ENCODE measurements at places on chromosomes 11 and 22. TPM values are rescaled to one million over a fixed set of nuclear protein-coding genes. Genes with fewer than 3 reads are reported as not detected.

The WNT11 gene
- 1.2 TPM for total RNA-seq

- DNase-seq = no peak
Measured at GRCh38 chr11:67309661-67310061, 6.3 kb downstream of the SSH3 start.

- DNase-seq = no peak
Measured at GRCh38 chr11:111370902-111371578, 8.0 kb downstream of the POU2AF1 start.

GRCh38 chr22:29257751-29258181 lies 10.0 kb downstream of the RHBDD3 start:
- peak; percentile 33 for DNase-seq

- DNase-seq = no peak
Measured at GRCh38 chr11:117572129-117572528, 224.9 kb downstream of the DSCAML1 start.

- peak; percentile 83 for DNase-seq
Measured at GRCh38 chr11:119797123-119797611, 68.2 kb upstream of the NECTIN1 start.

GRCh38 chr11:32262367-32262766 lies 171.5 kb downstream of the RCN1 start:
- peak; percentile 33 for DNase-seq

The SIK3 gene
- total RNA-seq = 14.4 TPM

GRCh38 chr11:132353255-132353654 lies 982.8 kb downstream of the NTM start:
- no peak for DNase-seq

The ANGPTL5 gene
- not detected for total RNA-seq

DNA sequence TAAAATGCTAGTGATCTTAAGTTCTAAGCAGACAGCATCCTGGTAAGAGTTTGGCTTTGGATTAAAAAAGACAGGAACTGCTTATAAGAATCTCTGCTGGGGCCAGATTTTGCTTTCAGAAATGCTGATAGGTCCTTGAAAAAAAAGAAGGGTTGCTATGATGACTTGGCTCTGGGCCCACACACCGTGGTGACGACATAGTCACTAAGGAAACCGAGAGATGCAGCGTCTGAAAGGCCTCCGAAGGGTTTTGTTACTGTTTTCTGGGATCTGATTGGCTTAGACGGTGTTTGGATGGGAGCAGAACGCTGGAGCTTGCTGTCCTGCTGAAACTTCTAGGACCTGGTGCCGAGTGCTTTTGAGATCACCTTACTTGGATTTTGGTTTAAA lies 8.4 kb downstream of the FAM118A start:
- peak; percentile 74 for DNase-seq

DNA sequence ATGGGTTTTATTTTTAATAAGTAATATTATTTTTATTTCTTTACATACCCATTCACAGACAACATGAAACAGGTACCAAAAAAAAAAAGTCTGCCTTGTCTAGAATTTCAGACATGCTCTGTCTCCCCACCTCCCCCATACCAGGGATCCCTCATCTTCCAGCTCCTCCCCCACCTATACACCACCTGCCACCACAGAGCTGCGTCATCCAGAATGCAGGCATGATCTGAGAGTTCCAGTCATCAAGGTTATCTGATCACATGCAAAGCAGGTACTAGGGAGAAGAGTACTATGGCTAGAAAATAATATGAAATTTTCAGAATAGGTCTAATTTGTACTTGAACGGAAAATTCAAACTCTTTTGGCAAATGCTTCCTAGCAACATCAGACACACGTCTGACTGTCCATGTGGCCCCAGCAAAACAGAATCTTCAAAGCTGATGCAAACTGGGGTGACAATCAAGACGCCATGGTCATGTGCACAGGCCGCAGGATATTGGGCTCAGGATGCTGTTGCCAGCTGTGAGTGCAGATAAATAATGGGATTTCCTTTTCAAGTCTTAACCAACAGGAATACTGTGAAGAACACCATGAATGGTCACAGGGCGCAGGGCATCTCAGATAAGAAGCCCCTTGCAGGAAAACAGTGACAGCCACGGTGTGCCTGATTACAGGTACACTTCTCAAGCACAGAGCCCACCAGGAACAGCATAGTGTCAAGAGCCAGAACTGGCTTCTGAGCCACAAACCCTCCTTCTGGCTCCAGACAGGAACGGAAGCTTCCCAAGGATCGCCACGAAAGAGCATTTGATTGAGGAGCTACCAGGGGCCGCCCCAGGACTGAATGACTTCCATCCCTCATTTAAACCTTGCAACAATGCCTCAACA lies 169.5 kb downstream of the EFCAB6 start:
- DNase-seq = no peak

- peak; percentile 46 for DNase-seq
Measured at GRCh38 chr11:78214331-78215194, 25.8 kb downstream of the USP35 start.

The LMO2 gene
- 0.87 TPM for total RNA-seq

The MORC2 gene
- total RNA-seq = 34.3 TPM

GRCh38 chr22:30054764-30055069 lies 25.5 kb upstream of the HORMAD2 start:
- no peak for DNase-seq

DNA sequence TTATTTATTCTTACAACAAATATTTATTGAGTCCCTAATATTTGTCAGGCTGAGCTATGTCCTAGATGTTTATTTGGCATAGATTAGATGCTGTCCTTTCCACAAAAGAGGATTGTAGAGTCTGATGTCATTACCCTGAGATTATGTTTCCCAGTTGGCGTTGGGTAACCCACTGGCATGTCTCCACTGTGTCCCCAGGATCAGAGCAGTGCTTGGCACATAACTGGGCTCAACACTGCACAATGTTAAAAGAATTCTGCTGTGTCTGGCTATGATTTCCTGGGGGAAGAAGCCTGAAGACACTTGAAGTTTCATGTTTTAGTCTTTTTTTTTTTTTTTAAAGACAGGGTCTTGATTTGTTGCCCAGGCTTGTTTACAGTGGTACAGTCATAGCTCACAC lies 4.0 kb downstream of the RCN1 start:
- DNase-seq = no peak

The C11orf87 gene
- not detected for total RNA-seq

- no peak for DNase-seq
Measured at GRCh38 chr11:86933891-86934581, 21.2 kb downstream of the FZD4 start.

DNA sequence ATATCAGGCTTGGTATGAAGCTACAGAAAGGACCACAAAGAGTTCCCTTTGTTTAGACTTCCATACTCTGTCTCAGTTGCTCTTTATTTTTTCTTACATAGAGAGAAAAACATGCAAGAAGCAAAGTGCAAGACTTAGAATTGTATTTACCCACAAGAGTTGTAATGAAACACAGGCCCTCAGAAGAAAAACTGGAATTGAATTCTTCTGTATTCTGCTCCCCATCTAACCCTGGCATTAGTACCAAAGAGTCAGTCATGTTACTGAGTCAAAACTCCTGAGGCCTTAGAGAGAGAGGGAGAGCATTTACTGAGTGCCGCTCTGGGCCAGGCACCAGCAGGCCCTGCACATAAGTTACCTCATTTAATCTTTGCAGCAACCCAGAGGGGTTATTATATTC lies 43.9 kb upstream of the DLAT start:
- no peak for DNase-seq

- DNase-seq = no peak
Measured at GRCh38 chr22:47320560-47320959, 558.1 kb downstream of the TBC1D22A start.

DNA sequence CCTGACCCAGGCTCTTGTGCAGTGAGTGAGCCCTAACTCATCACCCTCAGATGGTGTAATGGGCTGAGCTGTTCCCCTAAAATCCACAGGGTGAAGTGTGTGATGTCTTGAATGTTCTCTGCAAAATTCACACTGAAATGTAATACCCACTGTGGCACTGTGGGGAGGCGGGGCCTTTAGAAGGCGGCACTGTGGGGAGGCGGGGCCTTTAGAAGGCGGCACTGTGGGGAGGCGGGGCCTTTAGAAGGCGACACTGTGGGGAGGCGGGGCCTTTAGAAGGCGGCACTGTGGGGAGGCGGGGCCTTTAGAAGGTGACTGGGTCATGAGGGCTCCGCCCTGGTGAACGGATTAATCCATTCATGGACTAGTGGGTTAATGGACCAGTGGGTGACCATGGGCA lies 33.0 kb downstream of the CHID1 start:
- DNase-seq = peak; percentile 88

- DNase-seq = no peak
Measured at GRCh38 chr11:66345316-66345649, 379 bp upstream of the BRMS1 start.

GRCh38 chr11:10305964-10306918 lies 1.4 kb downstream of the ADM start:
- DNase-seq = peak; percentile 77

- no peak for DNase-seq
Measured at GRCh38 chr11:9518835-9519410, 54.5 kb upstream of the WEE1 start.

DNA sequence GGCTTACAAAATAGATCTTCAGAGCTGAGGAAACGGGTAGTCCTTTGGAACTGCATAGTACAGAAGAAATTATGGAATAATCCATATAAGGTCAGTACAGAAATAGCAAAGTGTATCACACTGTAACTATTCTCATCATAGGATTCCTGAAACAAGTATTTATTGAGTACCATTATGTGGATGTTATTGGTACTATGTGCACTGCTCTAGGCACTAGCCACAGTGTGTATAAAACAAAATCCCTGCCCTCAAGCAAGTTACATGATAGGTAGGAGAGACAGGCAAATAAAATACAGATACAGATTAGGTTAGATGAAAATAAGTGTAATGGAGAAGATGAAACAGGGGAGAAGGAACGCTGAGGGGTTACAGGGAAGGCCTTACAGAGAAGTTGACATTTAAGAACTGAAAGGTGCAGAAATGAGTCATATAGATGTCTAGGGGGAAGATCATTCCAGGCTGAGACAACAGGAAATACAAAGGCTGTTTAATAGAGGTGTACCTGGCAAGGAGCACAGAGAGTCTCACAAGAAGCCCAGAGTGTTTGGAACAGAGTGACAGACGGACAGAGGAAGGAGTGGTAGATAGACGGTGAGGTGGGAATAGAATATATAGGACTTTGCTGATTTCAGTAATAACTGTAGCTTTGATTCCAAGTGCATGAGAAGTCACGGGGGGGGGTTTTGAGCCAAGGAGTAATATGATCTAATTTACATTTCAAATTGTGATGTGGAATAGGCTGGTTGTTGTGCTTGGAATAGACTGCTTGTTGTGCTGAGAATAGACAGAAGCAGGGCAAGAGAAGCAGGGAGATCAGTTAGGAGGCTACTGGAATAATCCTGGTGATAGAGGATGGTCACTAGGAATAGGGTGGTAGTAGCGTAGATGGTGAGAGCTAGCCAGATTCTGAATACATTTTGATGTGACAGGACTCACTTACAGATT lies 13.7 kb downstream of the RNF141 start:
- no peak for DNase-seq

The MS4A12 gene
- total RNA-seq = not detected

DNA sequence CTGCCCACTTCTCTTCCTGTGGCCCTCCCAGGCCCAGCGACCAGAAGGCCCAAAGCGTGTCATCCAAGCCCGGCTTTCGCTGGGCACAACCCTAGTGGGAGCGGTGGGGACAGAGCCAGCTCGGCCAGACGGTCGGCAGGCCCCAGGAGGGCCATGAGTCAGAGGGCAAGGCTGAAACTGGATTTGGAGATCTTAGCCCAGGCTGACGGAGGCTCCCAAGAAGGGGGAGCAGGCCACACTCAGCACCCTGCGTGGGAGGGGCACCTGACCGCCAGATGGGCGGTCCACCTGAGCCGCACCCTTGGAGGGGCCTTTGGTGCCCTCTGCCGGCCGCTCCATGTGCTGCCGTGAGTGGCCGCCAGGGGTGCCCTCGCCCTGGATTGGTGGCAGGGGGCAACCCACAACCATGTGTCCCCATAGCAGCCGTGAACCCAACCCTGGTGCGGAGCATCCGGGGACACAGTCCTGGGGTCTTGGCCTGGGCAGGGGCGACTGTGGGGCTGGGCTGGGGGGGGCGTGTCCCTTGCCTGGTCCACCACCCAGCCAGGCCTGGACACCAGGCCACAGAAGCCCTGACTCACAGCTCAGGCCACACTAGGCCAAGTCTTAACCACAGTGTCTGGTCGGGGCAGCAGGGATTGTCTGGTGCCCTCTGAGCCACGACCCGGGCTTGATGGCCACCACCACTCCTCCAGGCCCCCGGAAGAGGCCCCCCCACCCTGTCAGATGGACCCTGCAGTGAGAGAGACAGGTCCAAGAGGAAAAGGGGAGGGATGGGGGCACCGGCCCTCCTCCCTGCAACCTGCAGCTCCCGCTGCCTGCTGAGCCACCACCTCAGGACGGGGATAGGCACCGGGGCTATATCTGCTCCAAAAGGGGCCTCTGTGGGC lies 19.2 kb upstream of the TALDO1 start:
- peak; percentile 98 for DNase-seq

DNA sequence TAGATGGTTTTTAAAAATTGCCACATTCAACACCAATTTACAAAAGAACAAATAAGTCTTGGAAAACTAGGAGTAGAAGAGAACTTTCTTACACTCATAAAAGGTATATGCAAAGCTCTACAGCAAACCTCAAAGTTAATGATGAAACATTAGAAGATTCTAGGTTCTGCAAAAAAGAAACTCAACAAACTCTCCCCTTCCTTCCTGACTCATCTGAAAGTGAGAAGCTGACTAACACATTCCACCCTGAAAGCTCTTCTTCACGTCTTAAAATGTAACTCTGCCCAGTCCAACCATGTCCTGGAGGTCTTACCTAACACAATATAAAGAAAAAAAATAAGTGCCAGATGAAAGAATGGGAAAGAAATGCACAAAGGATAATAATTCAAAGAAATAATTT lies 218.9 kb upstream of the ISX start:
- DNase-seq = no peak

The TTLL1 gene
- 6.5 TPM for total RNA-seq

DNA sequence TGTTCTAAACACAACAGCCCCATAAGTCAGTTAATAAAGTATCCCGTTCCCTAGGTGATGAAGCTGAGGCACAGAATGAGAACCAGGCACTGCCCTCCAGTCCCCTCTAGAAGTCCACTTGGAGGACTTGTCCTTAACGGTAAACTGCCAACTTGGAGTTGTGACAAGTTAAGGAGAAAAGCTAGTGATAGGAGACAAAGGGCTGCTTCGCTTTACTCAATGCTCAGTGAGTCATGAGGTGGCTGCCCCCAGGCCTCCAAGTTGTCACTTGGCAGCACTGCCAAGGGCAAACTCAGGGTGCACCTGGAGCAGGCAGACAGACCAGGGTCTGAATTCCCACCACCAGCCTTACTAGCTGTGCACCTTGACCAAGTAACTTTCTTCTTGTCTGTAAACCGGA lies 13.5 kb downstream of the SLC43A1 start:
- DNase-seq = no peak

Measured in H7 (cell line).